ENCODE measurements at places on chromosomes 1 and 21.

- no peak for DNase-seq
These were observed 8.6 kb downstream of the NECTIN4 start for GRCh38 chr1:161080441-161081405.

GRCh38 chr21:36205962-36206361 is 49.3 kb downstream of the DOP1B start:
- DNase-seq, result no peak

GRCh38 chr1:207234690-207235089 is 86.8 kb upstream of the CD55 start:
- no peak for DNase-seq

DNA sequence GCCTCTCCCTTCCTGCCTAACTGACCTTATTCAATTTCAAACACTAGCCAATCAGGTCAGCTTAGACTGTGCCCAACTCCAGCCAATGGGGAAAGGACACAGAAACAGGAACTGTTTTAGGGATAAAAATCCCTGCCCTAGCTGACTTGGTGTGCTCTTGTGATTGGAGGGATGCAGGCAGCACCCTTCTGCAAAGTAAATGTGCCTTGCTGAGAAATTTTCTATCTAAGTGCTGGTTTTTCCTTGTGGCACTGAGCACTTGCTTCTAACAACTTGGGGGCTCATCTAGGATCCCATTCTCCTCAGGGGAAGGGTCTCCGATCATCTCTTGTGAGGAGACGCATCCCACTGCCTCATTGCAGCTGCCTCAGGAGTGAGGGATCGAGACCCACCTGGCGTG is 10.7 kb upstream of the CD2 start:
- no peak for DNase-seq

DNA sequence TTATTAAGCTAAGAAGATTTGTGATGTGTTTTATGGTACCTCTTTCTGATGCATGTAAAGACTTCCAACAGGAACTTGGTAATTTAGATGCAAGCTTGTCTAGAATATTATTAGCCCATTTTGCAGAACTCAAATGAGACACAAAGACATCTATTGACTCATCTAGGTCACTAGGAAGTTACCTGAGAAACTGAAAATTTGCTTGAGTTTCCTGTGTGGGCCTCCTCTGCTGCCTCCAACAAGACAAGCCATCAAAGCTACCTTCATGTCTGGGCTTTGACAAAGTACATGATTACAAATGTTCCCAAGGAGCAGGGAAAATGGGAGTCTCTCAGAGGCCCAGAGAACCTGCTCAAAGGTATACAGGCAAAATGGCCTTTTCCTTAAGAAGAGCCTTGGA is 5.6 kb downstream of the RUNX1 start:
- DNase-seq, result no peak

DNA sequence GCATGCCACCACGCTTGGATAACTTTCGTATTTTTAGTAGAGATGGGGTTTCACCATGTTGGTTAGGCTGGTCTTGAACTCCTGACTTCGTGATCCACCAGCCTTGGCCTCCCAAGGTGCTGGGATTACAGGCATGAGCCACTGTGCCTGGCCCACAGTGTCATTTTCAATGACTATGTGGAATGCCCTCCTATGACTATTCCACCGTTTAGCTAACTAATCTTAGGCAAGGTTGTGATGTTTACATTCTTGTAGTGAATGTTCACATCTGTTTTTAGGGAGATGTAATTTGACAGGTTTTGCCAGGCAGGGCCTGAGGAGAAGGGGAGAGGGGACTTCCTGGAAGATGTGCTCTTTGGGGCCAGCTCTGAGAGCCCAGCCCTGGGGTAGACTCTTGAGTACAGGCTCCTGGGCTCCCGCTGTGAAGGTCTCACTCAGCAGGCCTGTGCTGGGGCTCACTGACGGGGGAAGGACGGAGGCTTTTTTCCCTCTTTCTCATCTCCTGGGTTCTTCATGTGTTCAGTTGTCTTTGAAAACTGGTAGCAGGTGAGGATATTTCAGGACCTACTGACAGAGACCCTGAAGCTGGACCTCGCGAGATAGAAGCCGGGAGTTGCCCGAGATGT is 13.2 kb downstream of the COQ8A start:
- no peak for DNase-seq

DNA sequence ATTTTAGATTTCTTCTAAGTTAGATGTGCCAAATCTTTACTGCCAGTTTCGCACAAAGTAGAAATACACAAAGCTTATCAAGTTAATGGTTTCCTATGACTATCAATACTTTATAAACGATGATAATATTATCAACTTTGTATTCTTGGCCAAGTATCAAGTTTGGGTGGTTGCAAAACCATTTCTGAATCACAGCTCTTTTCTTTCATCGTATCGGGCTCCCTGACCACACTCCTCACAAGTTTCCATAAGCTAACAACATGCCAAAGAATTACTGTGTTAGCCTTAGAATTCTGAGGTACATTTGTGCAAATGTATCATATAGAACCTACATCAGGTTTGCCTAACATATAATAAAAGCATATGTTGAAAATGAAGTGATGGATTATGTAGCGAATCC is 311.0 kb downstream of the KCTD3 start:
- no peak for DNase-seq

DNA sequence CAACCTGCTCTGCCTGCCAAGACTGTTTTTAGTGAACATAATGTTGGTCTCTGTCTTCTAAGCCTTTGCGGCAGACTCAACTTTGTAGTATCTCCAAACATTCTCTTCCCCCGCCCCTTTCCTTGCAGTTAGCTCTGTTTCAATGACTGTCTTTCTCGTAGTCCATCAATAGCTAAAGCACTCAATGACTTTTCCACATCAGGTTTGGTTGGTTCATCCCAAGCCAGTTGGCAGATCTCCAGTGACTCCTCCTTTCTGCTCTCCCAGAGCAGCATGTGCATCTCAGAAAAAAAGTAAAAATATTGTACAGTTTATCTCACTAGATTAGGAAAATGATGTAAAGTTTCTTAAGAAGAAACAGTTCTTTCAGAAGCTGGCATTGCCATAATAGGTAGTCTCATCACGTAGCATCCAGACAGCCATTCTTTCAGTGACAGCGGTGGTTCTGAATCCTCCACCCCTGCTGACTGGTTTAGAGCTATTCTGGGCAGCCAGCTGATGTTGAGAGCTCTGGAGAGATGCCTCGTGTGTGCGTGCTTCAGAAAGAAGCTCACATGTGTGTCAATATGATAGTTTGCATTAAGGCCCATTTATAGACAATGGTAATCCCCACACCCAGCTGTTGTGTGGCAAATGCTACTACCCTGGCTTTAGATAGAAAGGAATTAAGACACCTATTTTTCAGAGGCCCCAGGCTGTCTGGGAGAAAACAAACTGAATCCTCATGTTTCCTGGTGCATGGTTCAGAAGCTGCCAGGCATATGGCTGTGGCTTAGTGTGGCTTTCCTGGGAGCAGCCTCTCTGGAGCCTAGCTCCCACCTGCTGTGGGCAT is 53.2 kb downstream of the CNN3 start:
- no peak for DNase-seq

GRCh38 chr1:153534226-153534924 is 1.4 kb downstream of the S100A6 start:
- no peak for DNase-seq

DNA sequence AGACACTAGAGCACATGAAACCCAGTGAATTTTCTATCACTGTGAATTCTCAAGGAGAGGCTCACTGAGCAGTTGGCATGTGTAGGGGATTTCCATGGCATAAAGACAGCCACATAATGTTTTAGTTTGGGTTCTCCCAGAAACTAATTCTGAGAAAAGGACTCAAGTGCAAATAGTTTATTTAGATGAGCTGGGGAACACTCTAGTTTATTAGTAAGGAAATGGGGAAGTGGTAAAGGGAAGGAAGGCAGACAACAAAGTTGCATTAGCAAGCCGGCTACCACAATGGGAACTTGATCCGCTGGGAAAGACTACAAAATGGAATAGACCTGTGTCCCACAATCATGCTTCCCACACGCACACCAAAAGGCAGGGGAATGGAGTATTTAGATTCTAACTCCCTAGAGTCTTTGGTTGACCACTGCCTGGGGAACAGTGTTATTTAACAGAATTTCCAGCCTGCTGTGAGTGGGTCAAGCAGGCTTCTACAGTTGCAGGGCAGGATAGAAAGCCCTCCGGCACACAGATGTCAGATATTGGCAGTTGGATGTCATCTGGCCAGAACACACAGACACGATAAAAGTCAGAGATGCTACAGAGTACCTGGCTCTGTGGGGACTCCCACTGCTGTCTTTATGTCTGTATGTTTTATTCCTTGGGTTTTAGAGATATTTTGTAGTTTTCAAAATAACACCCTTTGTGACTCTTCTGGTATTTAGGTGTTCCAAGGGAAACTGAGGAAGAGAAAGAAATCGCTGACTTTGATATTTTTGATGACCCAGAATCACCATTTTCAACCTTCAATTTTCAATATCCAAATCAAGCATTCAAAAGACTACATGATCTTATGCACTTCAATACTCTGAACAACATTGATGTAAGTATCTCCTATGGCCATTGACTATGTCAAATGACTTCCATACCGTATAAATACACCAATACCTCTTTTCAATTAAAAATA is 150.1 kb downstream of the PLA2G4A start:
- no peak for DNase-seq

GRCh38 chr1:171250263-171250662 is 2.0 kb downstream of the FMO1 start:
- DNase-seq, result no peak

- no peak for DNase-seq
These were observed 811 bp downstream of the EXO1 start for GRCh38 chr1:241848686-241849344.

- no peak for DNase-seq
These were observed 226.3 kb upstream of the USP24 start for GRCh38 chr1:55441489-55441888.

- no peak for DNase-seq
These were observed 242.1 kb downstream of the GRIK1 start for GRCh38 chr21:29697555-29698193.

- DNase-seq, result no peak
These were observed 405 bp upstream of the UHMK1 start for GRCh38 chr1:162497104-162497722.

DNA sequence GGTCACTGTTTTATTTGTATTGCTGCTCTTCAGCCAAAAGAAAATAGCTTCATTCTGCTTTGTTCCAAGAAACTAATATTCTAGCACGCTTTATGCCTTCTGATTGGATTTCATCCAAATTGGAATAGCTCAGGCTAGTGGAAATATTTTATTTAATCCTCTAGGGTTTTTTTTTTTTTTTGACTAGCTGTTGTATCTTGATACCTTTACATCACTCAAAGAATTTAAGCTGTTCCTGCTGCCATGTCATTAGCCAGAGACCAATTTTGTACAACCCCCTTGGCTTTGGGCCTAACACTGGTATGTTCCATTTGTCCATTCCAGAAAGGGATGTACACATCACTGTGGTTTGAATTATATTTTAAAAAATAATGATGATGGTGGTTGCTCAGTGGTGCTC is 103.0 kb downstream of the DISC1 start:
- no peak for DNase-seq

- DNase-seq, result no peak
These were observed 67.5 kb upstream of the VAMP3 start for GRCh38 chr1:7703321-7704213.

GRCh38 chr1:153563991-153564390 is 1.7 kb downstream of the S100A2 start:
- no peak for DNase-seq

DNA sequence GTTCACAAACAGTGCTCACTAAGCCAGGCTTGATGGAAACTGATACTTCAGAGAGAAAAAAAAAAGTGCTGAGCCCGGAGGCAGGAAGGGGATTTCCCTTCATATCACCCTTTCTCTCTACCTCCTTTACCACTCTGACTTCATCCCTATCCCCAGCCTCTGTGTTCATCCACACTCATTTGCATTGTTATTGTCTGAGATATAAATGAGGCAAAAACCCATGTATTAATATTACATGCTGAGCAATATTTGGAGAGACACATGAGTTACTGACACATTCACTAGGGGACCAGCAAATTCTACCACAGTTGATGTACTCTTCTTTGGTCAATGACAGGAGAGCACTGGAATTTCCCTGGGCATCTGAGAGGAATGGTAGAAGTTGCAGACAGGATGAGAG is 175.8 kb downstream of the TNFSF18 start:
- DNase-seq, result no peak

DNA sequence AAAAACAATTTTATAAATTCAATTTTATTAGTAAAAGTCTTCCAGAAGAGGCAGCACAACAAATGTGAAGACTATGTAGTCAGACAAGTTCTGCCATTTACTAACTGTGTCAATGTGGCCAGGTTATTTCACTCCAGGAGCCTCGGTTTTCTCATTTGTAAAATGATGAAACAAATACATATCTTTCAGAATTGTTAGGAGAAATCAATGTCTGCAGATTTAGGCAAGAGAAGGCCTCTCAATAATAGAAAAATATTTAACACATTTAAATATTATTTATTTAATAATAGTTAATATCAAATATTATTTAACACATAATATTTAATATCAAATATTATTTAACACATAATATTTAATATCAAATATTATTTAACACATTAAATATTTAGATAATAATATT is 75.6 kb upstream of the PTGFR start:
- no peak for DNase-seq

- DNase-seq, result no peak
These were observed 8.1 kb downstream of the PSRC1 start for GRCh38 chr1:109274533-109275476.

- no peak for DNase-seq
These were observed 48.5 kb downstream of the CDC7 start for GRCh38 chr1:91549041-91549735.

DNA sequence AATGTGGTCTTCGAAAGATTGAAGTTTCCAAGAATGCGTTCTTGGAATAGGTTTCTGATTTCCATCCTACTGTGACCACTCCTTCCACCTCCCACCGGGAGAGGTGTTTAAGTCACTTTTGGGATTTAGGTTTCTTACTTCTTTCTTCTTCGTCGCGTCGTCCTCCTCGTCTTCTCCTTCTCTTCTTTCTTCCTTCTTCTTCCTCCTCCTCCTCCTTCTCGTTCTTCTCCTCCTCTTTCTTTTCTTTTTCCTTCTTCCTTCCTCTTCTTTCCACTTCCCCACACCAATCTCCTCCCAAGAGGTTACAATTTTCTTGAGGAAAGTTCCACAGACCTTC is 2.1 kb downstream of the CACHD1 start:
- no peak for DNase-seq

DNA sequence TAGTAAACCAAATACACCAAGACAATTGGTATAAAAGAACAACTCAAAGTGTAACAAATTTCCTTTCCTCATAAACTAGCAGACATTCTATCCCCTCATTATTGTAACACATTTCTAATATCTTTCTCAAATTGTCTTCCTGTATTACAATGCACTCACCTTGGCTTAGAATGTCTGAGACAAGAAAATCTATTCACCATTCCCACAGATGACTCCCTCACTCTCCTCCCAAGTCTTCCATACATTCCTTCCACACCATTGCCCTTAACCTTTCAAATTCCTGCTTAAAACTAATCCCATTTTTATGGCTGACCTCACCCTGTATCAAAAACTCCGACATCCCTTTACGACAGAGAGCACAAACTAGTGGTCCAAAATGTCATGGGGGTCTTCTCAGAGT is 56.0 kb downstream of the LTN1 start:
- no peak for DNase-seq
